ENCODE measurements at places on chromosomes 7 and 10. TPM values are rescaled to one million over a fixed set of nuclear protein-coding genes. Genes with fewer than 3 reads are reported as not detected.

WEE2 gene
- not detected for polyA plus RNA-seq

GIMAP7 gene
- 12.6 TPM for polyA plus RNA-seq

SPDYE9 gene
- polyA plus RNA-seq = 0.10 TPM

PIP gene
- not detected for polyA plus RNA-seq

- DNase-seq = no peak
Measured at GRCh38 chr7:77367976-77368375, 48.2 kb downstream of the GSAP start.

DNA sequence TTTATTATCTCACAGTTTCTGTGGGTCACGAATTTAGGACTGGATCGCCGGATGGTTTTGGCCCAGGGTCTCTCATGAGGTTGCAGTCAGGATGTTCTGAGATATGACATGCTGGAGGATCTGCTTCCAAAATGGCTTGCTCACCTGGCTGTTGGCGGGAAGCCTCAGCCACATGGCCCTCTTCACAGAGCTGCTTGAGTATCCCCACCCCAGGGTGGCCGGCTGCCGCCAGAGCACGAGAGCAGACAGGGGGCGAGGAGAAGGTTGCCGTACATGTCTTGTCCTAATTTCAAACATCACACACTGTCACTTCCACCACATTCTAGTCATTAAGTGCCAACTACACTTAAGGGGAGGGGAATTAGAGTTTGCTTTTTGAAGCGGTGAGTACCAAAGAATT is 365.8 kb downstream of the FGFR2 start:
- DNase-seq = no peak

DNA sequence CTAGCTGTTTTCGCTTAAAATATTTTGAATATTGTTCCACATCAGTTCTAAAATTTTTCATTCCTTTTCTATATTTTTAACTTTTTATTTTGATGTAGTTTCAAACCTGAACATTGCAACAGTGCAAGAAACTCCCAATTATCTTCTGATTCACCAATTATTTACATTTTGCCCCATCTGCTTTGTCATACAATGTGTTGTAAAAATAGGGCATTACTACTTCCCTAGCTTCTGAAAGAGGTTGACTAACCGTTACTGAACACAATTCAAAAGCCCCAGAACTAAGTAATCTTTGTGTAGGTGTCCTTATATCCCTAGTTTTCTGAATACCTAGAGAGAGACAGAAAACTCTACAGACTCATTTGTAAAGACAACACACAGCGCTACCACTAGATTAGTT is 86.7 kb downstream of the AVL9 start:
- DNase-seq = no peak

DNA sequence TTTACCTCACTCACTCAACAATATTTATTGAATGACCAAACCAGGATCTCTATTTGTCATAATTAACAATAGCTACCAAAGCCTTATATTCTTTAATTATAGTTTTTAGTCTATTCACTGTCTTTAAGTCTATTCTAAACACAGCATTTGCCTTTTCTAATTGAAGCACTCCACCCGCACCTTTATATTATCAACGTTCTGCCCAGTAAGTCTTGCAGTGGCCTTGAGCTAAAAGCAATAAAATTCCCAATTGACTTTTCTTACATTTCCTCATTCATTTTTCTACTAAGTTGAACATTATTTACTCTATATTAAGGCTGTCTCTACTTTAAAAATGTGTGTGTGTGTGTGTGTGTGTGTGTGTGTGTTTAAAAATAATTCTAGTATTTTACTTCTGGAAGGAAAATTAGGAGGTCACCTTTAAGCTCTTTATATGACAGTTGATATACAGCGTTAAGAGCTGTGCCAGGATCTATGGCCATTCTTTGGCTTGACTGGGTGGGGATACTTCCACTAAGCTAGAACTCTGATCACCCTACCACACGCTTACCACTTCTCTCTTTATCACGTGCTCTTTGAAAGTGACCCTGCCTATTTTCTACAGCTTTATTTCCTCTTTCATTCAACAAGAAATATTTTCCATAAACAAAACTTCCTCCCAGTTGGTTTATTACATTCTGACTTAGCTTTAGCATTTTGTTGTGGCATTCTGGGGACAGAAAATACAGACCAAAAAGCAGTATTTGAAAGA is 8.8 kb downstream of the PAPSS2 start:
- DNase-seq = peak; percentile 10

- no peak for DNase-seq
Measured at GRCh38 chr10:130615457-130615856, 479.3 kb downstream of the GLRX3 start.

DNA sequence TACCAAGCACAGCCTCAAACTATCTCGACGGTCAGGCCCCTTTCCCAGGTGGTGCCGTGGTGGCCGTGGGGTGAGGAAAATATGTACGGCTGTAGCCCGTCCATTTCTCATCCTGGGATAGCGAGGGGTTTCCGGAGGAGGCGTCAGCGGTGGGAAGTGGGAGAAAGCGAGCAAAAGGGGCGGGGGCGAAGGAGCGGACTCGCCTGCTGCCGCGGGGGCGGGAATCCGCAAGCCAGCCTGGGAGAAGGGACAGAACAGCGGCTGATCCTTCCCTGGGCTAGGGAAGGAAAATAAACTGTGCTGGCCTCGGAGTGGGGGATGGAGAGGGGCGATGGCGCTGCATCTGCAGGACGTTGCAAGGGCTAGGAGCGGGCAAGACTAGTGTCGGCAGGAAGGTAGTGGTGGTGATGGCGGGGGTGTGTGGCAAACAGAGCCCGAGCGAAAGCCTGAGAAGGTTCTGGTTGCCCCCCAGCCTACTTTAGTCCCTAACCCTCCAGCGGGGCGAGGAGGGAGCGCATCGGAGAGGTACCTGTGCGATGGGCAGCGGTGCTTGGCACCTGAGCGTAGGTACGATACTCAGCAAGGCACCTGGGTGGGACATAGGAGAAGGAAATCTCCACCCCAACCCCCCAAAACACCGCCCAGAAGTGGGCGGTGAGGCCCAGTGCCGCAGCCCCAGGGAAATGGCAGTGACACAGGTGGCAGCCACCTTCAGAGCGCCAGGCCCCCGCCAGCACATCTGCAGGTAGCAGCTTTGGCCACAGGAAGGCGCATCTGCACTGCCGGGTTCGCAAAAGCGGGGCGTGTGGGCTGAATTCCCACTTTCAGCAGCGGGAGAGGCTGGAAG is 49.9 kb upstream of the STEAP1B start:
- DNase-seq = no peak

DNA sequence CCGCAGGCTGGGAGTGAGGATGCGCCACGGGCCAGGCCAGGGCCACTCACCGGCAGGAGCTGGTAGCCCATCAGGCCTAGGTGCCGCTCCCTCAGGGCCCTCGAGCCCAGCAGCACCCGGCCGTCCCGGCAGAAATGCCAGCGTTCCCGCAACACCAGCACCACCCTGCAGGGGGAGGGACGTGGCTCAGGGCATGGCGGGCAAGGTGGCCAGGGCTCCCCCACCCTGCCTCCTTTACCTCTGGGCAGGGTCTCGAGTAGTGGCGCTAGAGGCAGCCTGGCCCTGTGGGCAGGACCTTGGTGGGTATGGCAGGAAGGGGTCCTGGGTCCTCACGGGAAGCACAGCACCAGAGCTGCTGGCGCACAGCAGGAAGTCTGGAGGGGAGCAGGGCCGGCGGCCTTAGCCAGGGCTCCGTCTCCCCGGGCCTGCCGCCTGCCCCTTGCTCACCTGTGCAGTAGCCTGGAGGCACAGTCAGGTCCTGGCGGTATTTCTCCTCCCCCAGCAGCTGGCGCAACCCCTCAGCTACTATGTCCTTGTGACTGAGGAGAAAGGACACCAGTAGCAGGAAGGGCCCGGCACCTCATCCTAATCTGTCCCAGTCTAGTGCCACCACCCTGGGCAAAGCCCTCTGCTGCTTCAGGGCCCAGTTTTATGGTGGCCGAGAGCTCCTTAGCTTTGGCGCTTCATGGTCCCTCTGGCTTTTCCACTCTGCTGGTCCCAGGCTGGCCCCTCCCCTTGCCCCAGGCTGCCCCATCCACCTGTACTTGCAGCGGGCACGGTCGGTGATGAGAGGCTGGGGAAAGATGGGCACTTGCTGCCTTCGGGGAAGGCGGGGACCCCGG is 3.5 kb downstream of the FASTK start:
- DNase-seq = no peak

DNA sequence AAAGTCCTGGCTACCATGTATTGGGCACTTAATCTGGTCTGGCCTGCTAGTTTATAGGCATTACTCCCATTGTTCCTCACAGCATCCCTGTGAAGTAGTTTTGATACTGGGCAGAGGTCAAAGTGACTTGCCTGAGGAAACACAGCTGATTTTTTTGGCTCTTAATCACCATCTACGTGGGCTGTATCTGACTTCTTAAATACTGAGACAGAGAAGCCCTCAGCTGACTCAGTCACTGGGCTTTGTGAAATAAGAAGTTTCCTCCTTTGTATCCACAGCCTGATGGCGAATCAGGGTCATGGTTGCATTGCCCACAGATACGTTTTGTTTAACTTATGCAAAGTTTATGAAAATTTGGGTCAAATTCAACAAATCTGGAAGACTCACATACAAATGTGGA is 13.2 kb downstream of the TACR2 start:
- DNase-seq = no peak

DNA sequence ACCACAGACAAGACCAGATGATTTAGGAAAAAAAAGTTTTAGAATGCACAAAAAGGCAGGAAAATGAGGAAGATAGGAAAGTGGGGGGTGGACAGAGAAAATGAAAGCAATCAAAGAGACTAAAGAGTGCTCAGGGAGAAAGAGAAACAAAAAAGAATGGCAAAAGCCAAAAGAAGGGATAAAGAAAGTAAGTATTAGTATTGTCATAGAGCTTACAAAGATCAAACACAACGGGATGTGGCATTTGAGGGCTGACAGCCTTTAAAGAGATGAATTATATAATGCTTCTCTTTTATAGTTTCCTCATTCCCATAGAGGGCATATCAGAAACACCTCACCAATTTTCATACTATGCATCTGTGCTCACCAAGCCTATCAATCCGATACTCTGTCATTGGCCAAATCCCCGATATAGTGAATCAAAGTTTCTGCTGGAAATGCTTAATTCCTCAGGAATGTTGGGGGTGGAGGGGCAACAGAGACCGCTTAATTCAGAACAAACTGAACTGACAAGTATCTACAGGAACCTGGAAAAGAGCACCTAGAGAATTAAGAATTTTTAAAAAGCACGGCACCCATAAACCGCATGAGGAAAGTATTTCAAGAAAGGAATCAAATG is 2.7 kb downstream of the COG5 start:
- no peak for DNase-seq

DNA sequence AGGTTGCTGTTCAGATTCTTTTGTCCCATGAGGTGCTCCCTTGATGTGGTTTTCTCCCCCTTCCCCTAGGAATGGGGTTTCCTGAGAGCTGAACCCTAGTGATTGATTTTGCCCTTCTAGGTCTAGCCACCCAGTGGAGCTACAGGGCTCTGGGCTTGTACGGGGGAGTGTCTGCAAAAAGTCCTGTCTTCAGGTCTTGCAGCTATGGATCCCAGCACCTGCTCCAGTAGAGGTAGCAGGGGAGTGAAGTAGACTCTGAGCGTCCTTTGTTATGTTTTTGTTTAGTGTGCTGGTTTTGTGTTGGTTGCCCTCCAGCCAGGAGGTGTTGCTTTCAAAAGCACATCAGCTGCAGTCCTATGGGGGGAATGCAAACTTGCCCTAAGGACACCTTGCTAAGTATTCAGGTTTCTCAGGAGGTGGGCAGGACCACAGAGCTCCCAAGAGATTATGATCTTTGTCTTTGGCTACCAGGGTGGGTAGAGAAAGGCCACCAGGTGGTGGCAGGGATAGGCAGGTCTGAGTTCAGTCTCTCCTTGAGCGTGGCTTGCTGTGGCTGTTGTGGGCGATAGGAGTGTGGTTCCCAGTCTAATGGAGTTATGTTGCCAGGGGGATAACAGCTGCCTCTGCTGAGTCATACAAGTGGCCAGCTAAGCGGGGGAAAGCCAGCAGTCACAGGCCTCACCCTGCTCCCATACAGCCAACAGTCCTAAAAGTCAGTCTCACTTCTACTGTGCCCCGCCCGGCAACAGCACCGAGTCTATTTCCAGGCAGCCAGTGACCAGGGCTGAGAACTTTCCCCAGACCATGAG is 92.4 kb upstream of the JCAD start:
- DNase-seq = peak; percentile 55

- DNase-seq = no peak
Measured at GRCh38 chr7:93310346-93310745, 78.2 kb downstream of the VPS50 start.

- DNase-seq = no peak
Measured at GRCh38 chr7:70051726-70052125, 453.5 kb downstream of the AUTS2 start.

DNA sequence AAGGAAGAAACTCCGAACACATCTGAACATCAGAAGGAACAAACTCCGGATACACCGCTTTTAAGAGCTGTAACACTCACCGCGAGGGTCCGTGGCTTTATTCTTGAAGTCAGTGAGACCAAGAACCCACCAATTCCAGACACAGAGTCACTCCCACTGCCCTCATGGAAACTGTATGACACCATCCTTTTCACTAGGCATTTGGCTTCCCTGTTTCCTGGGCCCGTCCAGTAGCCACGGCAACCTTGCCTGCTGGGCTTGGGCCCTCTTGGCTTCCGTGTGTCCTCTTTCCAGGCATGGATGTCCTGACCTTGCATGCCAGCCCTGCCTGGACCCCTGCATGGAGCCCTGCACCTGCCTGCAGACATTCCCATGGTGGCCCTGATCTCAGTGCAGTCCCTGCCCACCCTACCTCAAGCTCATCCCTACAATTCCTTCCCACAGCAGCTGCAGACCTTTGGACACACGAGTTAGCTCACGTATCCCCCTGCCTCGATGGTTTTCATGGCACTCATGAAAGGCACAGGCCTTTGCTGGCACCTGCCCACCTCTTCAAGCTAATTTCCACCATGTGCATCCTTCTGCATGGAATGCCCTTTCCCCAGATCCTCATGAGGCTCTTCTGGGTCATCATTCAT is 6.7 kb downstream of the SH2D4B start:
- no peak for DNase-seq
